ENCODE measurements at places on chromosomes 1 and 21.
A peak's percentile ranks its signal among the peaks of the same experiment; 100 is the strongest.

DNA sequence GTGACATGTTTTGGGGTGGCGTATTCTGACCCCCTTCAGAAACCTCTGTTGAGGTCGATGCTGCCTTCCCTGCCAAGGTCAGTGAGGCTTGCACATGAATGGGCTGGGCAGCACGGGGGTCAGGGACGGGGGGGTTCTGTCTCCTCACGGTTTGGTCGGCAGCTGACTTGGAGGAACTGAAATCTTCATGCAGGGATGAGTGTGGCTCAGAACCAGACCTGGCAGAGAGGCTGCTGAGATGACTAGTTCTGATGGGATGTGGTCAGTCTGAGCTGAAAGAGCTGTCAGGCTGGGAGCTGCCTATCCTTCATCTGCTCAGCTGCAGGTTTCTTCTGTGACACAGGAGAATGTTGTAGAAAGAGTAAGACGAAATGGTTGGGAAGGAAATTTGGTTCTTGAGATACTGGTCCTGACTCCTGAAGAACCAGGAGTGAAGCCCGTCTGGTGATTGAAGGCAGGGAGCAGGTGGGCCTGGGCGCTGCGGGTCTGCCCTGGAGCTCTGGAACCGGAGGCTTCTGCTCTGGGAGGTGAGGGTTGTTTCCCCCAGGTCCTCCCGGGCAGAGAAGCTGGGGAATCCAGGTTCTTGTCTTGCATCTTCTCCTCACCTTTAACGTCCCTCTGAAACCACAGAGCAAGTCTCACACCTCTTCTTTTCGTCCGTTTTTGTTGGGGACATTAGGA is 3.3 kb downstream of the SLX9 start:
- DNase-seq: no peak

DNA sequence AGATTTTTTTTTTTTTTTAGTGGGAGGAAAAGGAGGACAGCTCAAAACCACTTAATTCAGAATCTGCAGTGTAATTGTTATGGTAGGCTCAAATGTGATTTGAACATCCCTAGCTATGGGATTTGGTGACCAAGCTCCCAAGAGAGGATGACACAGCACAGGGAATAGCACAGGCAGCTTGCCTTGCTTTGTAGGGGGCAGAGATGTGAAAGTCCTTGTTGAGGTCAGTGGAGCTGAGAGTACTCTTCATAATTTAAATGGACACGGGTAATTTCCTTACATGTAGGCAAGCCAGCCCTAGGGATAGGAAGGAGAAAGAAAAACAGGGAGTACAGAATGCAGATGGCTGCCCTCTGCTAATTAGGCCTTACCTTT is 3.2 kb upstream of the UCK2 start:
- no peak for DNase-seq

DNA sequence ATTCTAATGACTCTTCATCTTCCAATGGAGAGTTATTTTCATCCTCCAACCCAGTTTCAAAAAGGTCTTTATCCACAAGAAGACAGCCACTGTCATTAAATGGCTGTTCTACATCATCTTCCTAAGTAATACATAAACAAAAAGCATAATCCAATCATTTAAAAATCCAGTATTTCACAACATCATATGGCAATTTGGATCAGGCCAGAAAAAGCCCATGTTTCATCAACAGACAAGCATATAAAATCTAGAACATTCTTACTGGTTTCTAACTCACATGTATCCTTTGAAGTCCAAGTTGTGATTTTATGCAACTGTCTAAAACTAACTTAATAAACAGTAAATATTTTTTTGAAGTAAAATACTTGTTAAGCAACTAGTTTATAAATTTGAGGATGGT is 6.6 kb downstream of the CLSPN start:
- no peak for DNase-seq

DNA sequence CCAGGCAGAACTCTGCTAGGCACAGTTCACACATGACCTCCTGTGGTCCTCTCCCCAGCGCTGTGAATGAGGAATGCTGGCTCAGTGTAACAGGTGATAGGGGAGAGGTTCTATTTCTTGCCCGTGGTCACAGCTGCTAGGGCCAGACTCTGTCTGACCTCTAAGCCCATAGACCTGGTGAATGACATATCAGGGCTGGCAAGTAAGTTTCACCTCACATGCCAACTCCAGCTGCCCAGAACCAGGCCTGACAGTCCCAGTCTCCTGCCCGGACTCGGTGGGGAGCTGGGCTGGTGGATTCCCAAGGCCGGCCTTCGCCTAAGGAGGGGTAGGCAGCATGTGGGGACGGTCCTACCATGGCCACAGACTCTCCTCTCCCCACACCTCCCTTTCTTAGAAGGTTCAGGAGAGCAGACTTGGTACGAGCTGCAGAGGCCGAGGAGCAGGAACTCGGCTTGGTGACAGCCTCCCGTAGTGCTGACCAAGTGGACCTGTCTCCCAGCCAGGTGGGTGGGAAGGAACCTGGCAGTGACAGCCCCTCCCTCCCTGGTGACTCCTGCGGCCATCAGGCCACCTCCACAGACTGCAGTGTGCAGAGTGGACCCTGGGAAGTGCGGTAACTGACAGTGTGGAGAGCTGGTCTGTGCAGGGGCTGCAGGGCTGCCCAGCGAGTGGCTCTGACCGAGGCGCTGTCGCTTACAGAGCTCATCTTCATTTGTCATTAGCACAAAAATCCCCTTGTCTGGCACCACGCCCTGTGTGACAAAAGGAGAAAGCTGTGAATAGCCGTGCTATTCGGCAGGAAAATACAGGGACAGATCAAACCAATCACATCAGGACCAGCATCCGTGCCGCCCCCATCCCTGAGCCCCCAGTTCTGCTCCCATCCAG is 74.6 kb downstream of the SCCPDH start:
- DNase-seq: no peak

DNA sequence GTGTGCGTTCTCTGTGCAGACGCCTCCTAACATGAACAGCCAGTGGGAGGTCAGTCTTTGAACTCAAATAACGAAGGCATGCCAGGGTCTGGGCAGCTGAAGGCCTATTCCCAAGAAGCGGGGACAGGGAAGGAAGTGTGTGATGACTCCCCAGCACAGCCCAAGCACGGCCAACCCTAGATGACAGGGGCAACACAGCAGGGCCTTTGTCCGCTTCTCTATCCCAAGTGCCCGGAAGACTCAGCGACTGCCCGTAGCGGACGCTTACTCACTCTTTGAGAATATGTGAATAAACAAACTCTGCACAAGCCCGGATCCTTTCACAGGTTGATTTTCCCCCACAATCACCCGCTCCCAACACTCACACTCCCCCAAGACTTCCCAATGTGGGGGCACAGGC is 11.2 kb downstream of the C1orf198 start:
- DNase-seq: no peak

DNA sequence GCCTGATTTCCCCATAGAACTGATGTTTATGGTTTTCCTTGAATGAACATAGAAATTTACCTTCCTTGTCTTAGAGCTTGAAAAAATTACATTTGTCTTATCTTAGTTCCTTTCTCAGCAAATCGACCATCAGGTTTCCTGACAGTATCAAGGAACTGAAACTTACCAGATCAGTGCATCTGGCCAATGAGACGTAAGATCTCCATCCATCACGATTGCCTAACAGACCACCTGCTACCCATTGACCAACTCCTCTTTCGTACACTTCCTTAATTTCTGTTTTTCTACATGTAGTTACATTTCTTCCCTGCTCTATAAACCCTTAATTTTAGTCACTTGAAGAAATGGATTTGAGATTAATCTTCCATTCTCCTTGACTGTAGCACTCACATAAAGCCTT is 57.4 kb upstream of the TMPRSS15 start:
- no peak for DNase-seq

- DNase-seq: no peak
Observed at GRCh38 chr21:16426936-16427335, 697.2 kb downstream of the USP25 start.

- no peak for DNase-seq
Observed at GRCh38 chr1:70061231-70061630, 144.1 kb downstream of the LRRC40 start.

DNA sequence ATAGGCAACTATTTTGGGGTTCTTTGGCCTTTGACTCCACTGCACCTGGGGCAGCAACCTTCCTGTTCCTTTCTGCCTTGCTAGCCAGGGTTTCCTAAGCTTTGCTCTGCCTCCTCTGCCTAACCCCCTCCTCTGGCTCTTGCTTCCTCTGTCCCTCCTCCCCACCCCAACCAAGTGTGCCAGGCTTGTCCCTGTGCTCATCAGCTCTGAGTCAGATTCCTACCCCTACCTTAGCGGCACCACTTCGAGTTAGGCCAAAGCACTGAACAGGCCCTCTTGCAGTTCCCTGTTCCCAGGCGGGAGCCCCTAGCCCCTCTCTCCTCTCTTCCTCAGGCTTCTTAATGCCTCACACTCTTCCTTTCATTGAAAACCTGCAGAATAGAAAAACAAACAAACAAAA is 74.8 kb upstream of the HAO2 start:
- DNase-seq: no peak

GRCh38 chr21:21057349-21058062 is 59.3 kb downstream of the NCAM2 start:
- DNase-seq: no peak

- DNase-seq: no peak
Observed at GRCh38 chr1:64308866-64309265, 105.4 kb downstream of the UBE2U start.

GRCh38 chr1:18965206-18966173 is 9.0 kb upstream of the IFFO2 start:
- no peak for DNase-seq

GRCh38 chr1:75671708-75672107 is 52.8 kb upstream of the ACADM start:
- no peak for DNase-seq

GRCh38 chr1:161962091-161962887 is 61.4 kb downstream of the OLFML2B start:
- DNase-seq: peak; percentile 36

DNA sequence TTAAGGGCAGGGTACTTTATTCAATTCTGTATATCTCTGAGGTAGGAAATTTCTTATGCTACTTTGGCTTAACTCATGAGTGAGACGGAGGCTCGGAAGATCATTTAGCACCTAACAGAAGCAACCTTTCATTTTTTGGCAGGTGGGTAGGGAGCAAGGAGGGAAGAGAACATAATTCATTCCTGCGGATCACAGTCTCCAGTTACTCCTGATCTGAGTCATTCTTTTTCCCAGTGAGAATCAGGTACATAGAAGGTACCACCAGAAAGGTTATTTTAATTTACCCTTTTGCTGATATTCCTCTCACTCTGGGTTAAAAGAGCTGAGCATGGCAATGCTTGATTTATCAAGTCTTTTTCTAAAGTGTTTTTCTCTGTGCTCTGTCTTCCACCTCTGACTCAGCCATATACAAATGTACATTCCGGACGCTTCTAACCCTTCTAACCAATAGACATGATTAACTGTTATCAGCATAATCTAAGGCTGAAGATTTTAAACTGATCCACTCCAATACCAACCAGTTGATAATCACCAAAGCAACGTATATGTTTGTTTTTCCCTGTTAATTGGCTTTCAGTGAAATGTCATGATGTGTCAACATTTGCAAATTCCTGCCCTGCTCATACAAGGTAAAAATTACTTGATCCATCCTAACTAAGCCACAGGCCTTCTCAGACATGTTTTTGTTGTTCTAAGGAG is 271.7 kb downstream of the DUSP10 start:
- no peak for DNase-seq

GRCh38 chr1:206979379-206980043 is 9.3 kb upstream of the FCAMR start:
- peak; percentile 37 for DNase-seq

DNA sequence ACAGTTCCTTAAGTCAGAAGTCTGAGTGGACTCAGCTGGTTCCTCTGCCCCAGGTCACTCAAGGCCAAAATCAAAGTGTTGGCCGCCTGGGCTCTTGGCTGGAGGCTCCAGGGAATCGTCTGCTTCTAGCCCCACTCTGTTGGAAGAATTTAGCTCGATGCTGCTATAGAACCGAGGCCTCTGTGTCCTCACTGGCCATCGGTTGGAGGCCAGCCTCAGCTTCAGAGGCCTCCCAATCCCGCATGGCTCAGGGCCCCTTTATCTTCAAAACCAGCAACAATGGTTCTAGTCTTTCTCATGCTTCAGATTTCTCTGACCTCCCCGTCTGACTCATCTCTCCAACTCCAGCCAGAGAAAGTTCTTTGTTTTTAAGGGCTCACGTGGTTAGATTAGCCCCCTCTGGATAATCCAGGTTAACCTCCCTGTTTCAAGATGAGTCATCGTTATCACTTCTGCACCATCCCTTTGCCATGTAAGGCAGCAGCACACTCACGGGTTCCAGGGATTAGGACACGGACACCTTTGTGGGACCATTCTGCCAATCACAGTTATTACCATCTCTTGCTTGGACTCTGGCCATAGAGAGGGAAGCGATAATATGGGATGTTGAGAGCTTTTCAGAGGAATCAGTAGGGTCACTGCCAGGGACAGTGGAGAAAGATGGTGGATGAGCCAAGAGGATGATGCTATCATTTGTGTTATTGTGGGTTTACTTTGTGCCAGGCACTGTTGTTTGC is 13.6 kb downstream of the FHAD1 start:
- DNase-seq: no peak

DNA sequence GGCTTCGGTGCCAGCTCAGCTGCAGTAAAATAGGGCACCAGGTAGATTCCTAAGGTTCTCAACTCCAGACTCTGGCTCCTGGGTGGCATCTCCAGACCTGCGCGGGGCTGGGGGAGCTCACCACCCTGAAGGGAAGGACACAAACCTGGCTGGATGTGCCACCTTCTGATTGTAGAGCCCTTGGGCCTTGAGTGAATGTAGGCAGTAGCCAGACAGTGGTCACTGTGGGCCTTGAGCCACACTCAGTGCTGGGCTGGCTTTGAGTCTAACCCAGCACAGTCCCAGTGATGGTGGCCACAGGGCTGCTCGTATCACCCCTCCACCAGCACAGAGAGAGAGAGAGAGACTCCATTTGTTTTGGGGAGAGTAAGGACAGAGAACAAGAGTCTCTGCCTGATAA is 38.0 kb upstream of the SH3GLB1 start:
- no peak for DNase-seq

GRCh38 chr1:81799939-81800694 is 617 bp upstream of the ADGRL2 start:
- DNase-seq: peak; percentile 33

DNA sequence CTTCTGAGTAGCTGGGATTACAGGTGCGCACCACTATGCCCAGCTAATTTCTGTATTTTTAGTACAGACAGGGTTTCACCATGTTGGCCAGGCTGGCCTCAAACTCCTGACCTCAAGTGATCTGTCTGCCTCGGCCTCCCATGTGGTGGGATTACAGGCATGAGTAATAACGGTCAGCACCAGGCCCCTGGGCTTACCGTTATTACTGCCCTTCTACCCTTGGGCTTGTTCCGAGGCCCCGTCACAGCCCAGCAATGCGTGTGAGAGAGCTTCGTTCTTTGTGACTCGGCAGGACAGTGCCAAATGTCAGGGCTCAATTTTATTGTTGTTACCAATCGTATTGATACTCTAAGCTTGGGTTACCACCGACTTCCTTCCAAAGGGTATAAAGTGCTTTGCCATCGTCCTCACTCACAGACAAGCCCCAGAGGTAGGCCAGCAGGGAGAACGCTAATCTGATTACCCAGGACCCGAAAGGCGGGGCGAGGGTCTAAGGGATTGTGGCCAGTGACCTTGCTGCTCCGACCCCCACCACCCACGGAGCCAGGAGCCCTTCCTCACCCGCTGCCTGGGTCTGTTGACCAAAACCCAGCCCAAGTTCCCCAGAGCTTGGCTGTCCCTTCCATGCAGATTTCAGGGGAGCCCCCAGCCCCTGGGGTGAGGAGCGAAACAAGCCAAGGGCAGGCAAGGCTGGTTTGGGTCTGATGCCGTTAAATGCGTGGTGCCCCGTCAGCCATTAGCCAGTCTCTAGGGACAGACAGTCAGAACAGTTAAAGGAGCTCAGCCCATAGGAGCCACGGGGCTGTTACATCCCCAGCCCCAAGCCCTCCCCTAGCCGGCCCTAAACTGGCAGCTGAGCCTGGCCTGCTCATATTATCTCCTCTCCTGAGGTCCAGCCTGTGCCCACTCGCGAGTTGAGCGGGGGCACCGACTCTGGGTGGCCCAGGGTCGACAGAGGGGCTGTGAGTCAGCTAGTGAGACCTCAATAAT is 54.9 kb upstream of the CASZ1 start:
- no peak for DNase-seq
